GM23338 (cell line): ENCODE measurements at places on chromosomes 3 and 15. TPM values are rescaled to one million over a fixed set of nuclear protein-coding genes. Genes with fewer than 3 reads are reported as not detected.

DNA sequence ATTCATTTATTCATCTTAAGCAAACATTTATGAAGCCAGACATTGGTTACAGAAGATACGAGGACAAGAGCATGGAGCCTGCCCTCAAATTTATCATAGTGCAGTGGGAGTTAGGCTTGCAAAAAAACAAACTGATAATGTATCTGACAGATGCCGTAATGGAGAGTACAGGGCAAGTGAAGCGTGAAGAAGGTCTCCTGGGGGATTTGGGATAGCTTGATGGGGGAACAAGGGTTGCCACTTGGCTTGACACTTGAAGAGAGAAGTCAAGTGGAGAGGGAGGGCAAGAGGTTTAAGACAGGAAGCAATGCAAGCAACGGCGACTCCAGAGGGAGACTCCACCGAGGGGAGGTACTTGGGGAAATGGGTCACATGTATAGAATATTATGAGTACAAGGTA, 129.3 kb downstream of the SSR3 start:
- no peak overlapping the region for H3K27ac ChIP-seq
- no peak overlapping the region for H3K4me3 ChIP-seq
- H3K27me3 ChIP-seq = no peaks in the 10 kb centered on the region
- no peaks in the 10 kb centered on the region for H3K4me1 ChIP-seq
- no peak for DNase-seq

Gene RFTN1
- 6.8 and 7.2 TPM in 2 replicates for total RNA-seq

DNA sequence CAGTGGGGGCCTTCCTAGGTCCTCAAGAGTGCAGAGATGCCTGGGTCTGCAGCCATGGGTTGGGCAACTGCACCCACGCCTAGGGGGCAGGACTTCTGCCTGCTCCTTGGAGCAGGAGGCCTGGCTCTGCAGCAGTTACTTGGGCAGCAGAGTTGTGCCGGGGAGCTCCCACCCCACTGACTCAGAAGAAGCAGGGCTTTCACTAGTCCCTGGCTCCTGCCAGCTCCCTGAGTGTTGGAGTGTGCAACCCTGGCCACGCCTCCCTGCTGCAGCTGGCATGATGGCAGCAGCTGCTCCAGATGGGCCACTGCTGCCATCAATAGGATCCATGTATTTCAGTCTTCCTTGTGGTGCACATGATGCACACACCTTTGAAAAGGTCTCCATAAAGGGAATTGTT, 40.6 kb upstream of the KCNH8 start:
- DNase-seq = no peak
- no peaks in the 10 kb centered on the region; the same call in 1 of the 2 replicates for H3K36me3 ChIP-seq
- no peaks in the 10 kb centered on the region for H3K27me3 ChIP-seq

- no peaks in the 10 kb centered on the region for H3K27me3 ChIP-seq
- H3K4me1 ChIP-seq = no peaks in the 10 kb centered on the region
- no peak for DNase-seq
- H3K27ac ChIP-seq = no peak overlapping the region
Measured at GRCh38 chr3:193859195-193859594, 266.2 kb downstream of the OPA1 start.

DNA sequence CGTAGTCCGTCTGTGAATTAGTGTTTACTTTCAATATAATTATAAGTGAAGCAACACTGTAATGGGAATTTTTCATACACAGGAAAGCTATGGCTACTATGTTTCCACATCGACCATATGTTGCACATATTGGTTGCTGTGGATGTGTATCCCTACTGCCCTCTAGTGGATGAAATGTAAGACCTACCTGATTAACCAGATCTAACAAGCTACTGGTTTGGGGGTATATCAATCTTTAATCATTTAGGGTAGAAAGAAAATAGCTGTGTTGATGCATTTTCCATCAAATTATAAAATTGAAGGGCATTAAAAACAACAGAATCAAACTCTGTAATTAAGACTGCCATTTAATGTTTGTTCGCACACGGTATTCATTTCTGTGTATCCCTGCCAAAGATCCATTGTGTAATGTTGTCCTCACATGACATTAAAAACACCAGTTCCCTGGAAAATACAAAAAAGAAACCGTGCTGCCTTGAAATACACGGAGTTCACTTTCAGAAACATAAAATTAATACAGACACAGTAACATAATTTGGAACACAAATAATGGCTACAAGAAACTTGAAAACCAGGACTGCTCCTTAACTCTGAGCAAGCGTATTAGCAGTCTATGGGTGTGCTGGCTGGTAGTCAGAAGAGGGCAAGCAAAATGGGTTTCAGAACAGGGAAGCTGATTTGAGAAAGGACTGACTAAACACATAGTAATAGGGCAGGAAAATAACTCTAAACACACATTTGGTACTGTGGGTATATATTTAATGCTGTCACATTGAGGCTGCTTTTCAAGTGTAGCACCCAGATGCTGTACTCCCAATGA, 125.1 kb downstream of the TIGIT start:
- peaks cover 8% of the 10 kb centered on the region; the same call in 1 of the 2 replicates for H3K4me1 ChIP-seq
- no peaks in the 10 kb centered on the region for H3K27me3 ChIP-seq
- H3K4me3 ChIP-seq = no peak overlapping the region
- H3K36me3 ChIP-seq = no peaks in the 10 kb centered on the region
- peak; percentile 82 for DNase-seq

GRCh38 chr15:73517566-73517965, 74.6 kb downstream of the REC114 start:
- H3K4me3 ChIP-seq = no peak overlapping the region
- H3K27me3 ChIP-seq = no peaks in the 10 kb centered on the region
- DNase-seq = no peak
- peaks cover 32% of the 10 kb centered on the region for H3K4me1 ChIP-seq
- no peak overlapping the region for H3K27ac ChIP-seq

GRCh38 chr15:64864068-64864467, 22.4 kb downstream of the PLEKHO2 start:
- no peak overlapping the region for H3K27ac ChIP-seq
- no peak for DNase-seq
- H3K36me3 ChIP-seq = 0 out of 2 replicates have a peak, but pooled peaks cover 9% of the 10 kb centered on the region
- H3K4me1 ChIP-seq = peaks cover 38% of the 10 kb centered on the region
- no peak overlapping the region for H3K4me3 ChIP-seq
- no peaks in the 10 kb centered on the region for H3K27me3 ChIP-seq

GRCh38 chr3:195020185-195020584, 250.8 kb downstream of the XXYLT1 start:
- no peaks in the 10 kb centered on the region for H3K36me3 ChIP-seq
- no peak for DNase-seq
- no peaks in the 10 kb centered on the region for H3K27me3 ChIP-seq
- no peak overlapping the region for H3K4me3 ChIP-seq
- H3K27ac ChIP-seq = no peak overlapping the region
- H3K4me1 ChIP-seq = no peaks in the 10 kb centered on the region

Gene TMEM40
- total RNA-seq = 0.14 TPM in 1 of 2 replicates, not detected in the other

DNA sequence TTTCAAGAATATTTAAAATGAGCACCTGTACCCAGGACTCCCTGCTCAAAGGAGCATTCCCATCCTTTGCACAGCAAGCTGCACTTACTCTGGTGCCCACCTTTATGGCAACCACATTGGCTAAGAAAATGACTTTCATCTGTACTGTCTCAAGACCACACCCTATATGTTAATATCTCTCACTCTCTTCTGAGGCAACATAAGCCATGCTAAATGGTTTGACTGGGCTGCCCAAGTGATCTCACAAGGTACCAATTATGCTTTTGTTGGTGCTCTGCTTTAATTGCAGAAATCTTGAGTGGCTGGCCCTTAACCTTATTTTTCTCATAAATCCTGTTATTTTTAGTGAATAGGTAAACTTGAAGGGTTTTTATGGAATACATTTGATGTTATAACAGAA, 17.7 kb downstream of the RYK start:
- no peaks in the 10 kb centered on the region for H3K27me3 ChIP-seq
- H3K27ac ChIP-seq = no peak overlapping the region
- peaks cover 35% of the 10 kb centered on the region for H3K4me1 ChIP-seq
- no peak overlapping the region for H3K4me3 ChIP-seq
- no peak for DNase-seq

DNA sequence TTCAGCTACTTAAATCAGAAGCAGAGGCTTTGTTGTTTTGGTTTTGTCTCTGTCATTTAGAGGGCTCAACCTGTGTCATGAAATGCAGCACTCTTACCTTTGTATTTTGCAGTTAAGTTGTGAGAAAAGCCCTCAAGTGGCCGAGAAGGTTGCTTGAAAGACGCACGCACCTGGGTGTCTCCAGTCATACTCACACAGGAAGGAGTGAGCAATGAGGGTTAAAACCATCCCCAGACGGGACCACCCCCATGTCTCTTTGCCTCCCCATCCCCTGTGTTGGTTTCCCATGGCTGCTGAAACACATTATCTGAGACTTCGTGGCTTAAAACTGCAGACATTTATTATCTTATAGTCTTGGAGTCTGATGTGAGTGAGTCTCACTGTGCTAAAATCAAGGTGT, 376.1 kb upstream of the CFAP20DC start:
- no peak overlapping the region for H3K27ac ChIP-seq
- no peaks in the 10 kb centered on the region for H3K27me3 ChIP-seq
- H3K4me3 ChIP-seq = no peak overlapping the region
- no peak for DNase-seq
- H3K4me1 ChIP-seq = no peaks in the 10 kb centered on the region
- no peaks in the 10 kb centered on the region for H3K36me3 ChIP-seq

- H3K4me3 ChIP-seq = no peak overlapping the region
- no peaks in the 10 kb centered on the region for H3K36me3 ChIP-seq
- no peaks in the 10 kb centered on the region for H3K27me3 ChIP-seq
- no peaks in the 10 kb centered on the region for H3K4me1 ChIP-seq
- no peak overlapping the region for H3K27ac ChIP-seq
Measured at GRCh38 chr3:179038216-179038898, 33.3 kb downstream of the ZMAT3 start.

Gene TNFAIP8L3
- total RNA-seq = 0.31 and 0.54 TPM in 2 replicates

GRCh38 chr15:33242669-33243191, 48.2 kb upstream of the FMN1 start:
- H3K4me3 ChIP-seq = no peak overlapping the region
- no peaks in the 10 kb centered on the region for H3K27me3 ChIP-seq
- peaks cover 12% of the 10 kb centered on the region for H3K4me1 ChIP-seq

- H3K27me3 ChIP-seq = no peaks in the 10 kb centered on the region
- H3K4me1 ChIP-seq = peaks cover 4% of the 10 kb centered on the region; the same call in 1 of the 2 replicates
- no peaks in the 10 kb centered on the region for H3K36me3 ChIP-seq
- no peak overlapping the region for H3K4me3 ChIP-seq
- DNase-seq = no peak
Measured at GRCh38 chr3:123758081-123758564, 126.0 kb downstream of the MYLK start.

- no peak overlapping the region for H3K4me3 ChIP-seq
- H3K27ac ChIP-seq = no peak overlapping the region
- H3K4me1 ChIP-seq = no peaks in the 10 kb centered on the region
- no peaks in the 10 kb centered on the region for H3K27me3 ChIP-seq
- no peak for DNase-seq
Measured at GRCh38 chr15:43433165-43433564, 59.8 kb downstream of the TP53BP1 start.
